ENCODE measurements at places on chromosomes 13 and 19.

- no peak for DNase-seq
Observed at GRCh38 chr19:50000841-50001557, 24.2 kb downstream of the VRK3 start.

DNA sequence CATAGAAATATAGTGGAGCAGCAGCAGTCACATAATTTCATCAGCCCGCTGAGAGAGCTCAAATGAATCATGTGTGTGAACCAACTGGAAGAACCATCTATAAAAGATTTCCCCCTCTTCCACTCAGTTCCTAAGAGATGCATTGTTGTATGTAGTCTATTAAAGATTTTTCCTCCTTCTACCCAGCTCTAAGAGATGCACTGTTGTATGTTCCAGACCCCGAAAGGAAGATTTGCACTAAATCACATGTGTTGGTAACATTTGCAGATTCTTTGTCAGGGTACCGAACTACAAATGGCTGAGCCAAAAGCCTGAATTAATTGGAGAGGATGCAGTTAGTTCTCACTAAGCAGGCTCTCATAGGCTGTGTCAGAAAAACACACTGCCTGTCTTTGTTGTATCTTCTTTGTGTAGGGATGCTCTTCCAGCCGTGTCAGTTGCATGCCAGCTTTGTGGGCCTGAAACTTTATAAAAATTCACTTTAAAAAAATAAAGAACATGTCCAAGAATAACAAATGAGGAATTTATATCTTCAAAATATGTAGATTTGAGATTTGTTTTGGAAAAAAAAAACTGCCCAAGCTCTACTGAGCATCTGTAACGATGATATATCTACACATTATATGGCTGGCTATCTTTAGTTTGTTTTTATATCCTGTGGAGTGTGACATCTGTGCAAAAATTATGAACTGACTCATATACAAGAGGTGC lies 223.1 kb downstream of the MZT1 start:
- DNase-seq: no peak

GRCh38 chr13:57624565-57625435 lies 6.7 kb upstream of the PCDH17 start:
- DNase-seq: no peak

DNA sequence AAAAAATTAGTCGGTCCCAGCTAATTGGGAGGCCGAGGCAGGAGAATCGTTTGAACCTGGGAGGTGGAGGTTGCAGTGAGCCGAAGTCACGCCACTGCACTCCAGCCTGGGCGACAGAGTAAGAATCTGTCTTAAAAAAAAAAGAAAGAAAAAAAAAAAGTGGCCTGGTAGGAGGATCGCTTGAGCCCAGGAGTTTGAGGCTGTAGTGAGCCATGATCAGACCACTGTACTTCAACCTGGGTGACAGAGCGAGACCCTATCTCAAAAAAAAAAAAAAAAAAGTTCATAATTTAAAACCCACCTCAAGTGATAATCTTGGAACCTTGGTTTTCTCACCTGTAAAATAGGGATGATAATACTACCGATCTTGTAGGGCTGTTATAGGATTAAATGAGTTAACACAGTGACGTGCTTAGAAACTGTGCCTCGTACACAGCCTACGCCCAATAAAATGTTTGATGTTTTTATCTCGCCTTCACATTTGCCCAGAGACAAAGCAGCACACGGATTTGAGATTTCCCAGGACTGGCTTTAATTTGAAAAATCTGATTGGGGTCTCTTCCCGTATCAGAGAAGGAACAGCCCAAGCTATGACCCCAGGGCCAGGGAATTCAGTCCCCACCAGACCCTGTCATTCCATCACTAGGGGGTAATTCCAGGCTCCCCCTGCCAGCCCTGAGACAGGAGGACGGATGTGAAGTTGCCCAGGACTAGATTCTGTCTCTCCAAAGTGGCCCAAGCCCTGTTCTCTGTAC lies 3.6 kb downstream of the SERTAD1 start:
- DNase-seq: no peak

GRCh38 chr13:105282406-105283285 lies 1252.8 kb downstream of the EFNB2 start:
- no peak for DNase-seq

DNA sequence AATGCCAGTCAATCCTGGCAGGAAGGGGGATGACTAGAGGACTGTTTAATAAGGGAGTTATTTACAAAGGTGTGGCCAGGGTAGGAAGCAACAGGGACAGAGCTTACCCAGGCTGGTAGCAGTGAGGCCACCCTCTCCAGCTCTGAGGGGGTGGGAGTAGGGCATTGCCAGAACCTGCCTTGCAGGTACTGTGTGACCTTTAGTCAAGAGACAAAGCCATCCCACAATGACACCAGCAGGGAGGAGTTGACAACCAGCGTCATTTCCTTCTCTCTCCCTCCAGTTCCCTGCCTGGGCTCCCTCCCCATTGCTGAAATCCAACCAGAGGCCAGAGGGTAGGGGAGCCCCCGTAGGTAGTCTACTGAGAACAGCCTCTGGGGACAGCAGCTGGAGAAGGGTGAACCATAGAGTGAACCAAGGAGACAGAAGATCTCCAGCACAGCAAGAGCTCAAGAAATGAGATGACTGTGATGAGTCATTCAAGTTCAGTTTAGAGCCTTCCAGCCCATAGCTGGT lies 33.3 kb upstream of the SPATA13 start:
- DNase-seq: no peak

- DNase-seq: no peak
Observed at GRCh38 chr19:7846155-7846646, 16.2 kb downstream of the EVI5L start.

GRCh38 chr19:19110410-19111135 lies 27.7 kb downstream of the TMEM161A start:
- no peak for DNase-seq

DNA sequence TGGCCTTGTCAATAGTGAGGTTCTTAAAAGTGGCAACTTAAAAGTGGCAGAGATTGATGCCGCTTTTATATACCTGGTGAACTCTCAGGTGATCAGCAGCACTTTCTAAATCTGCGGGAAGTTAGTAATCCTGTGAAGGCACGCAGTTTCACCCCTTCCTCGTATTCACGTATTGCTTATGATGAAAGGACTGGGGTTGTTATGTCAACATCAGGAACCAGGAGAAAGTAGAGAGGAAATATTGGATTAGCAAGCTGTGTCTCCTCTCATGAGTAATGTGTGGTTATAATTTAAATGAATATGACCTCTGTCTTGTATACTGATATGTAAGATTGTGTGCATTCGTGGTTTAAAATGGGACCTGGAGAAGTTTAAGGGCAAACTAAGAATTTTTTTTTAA lies 544.6 kb downstream of the SLITRK6 start:
- DNase-seq: no peak

DNA sequence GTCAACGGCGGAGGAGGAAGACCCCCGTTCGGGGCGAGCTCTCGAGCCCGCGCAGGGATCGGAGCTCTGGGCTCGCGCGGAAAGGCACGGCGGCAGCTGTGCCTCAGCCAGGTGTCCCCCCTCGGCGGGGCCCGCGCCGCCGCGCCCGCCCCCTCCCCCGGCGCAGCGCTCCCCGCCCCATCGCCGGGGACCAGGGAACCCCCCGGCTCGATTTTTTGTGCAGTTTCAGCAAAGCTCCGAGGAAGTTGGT lies 110.0 kb downstream of the KCNRG start:
- no peak for DNase-seq

DNA sequence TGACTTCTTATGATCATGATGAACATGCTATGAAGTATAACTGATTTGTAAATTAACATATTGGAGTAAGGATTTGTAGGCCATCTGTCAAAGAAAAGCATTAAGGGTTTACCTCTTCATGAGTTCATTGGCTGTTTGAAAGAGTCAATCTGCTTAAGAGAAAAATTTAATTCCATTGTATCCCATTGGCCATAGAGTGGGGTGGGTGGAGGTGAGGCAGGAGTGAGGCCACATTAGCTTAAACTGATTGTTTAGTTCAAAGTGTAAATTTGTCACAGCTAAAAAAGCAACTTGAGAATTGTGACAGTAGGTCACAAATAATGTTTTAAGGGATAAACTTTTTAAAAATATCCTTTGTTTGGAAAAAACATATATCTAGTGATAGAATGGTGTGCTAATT lies 11.4 kb downstream of the GPR180 start:
- DNase-seq: no peak

DNA sequence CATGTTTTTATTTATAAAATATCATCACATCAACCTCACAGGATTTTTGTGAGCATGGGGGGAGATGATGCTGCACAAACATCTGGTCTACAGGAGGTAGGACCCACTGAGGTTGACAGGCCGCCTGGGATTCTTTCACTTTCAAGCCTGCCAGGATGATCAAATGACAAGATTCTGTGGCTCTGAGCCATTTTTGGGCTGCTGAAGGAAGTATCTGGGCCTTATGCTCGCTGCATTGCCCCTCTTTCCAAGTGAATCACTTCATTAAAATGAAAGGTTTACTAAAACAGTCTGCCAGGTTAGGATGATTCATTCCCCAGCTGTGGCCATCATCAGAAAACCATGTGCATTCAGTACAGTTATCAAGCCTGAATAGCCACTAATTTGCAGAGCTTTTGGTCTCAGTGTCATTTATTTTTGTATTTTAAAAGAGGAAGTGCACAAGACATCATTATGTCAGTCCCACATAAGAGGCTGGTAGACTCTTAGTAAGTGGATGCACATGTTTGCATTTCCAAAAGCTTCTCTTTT lies 34.4 kb downstream of the STARD13 start:
- no peak for DNase-seq

DNA sequence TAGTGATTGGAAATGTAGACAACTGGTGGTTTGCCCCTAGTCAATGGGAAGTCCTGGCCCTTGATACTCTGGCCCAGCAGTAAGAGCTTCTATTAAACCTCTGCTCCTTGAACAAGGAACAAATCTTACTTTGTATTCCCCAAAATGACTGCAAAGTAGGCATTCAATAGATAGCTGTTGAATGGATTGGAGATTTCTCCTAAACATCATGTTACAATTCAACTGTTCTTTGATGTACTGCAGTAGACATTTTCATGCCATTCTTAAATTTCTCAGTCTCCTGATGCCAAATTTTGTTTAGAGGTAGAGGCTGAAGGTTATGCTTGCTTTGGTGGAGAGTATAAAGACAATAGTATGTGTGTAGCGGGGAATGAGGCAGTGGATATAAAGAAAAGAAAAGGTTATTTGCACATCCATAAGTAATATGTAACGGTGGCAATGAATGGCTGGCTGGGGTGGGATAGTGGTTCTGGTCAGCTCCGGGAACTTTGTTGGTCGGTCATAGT lies 12.8 kb downstream of the MIR17HG start:
- DNase-seq: no peak

DNA sequence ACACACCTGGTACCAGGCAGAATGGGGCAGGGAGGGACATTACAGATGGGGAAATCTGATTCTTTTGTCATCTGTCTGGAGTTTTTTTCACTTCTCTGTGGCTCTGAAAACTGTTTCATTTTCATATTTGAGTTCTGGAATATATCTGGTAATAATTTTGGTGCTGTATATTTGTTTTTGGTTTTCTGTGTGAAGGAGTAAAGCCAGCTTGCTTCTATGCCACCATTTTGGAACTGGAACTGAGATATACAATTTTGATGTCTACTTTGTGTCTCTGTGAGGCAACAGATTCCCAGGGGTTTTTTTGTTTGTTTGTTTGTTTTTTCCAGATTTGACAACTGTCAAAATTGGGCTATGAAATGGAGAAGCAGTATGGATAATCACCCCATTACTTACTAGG lies 16.1 kb downstream of the CEACAM4 start:
- DNase-seq: no peak

DNA sequence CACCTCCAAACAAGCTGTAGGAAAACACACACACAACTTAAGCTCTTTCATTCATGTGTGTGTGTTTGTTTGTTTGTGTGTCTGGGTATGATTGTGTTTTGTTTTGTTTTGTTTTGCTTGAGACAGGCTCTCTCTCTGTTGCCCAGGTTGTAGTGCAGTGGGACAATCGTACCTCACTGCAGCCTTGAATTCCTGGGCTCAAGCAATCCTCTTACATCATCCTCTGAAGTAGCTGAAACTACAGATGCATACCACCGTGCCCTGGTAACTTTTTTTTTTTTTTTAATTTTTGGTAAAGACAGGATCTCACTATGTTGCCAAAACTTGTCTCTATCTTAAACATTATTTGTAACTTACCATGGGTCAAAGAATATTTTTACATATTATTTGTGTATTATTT lies 431.7 kb downstream of the SLITRK1 start:
- DNase-seq: peak; percentile 3

DNA sequence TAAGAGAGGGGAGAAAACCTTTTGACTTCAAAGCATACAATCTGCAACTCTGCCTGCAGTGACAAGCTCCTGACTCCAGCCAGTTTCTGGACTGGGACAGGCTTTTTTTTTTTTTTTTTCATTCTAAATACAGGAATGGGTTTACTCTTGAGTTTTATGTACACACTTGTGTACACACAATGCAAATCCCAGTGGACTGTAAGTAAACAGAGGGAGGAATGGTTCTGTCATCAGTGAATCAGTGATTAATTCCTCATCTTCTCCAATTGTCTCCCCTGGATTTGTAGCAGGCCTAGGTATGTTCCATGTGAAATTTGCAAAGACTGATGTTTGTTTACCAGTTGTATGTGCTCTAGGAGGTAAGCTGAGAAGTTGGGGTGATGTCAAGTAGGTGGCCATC lies 184.8 kb downstream of the SHISA2 start:
- DNase-seq: no peak

DNA sequence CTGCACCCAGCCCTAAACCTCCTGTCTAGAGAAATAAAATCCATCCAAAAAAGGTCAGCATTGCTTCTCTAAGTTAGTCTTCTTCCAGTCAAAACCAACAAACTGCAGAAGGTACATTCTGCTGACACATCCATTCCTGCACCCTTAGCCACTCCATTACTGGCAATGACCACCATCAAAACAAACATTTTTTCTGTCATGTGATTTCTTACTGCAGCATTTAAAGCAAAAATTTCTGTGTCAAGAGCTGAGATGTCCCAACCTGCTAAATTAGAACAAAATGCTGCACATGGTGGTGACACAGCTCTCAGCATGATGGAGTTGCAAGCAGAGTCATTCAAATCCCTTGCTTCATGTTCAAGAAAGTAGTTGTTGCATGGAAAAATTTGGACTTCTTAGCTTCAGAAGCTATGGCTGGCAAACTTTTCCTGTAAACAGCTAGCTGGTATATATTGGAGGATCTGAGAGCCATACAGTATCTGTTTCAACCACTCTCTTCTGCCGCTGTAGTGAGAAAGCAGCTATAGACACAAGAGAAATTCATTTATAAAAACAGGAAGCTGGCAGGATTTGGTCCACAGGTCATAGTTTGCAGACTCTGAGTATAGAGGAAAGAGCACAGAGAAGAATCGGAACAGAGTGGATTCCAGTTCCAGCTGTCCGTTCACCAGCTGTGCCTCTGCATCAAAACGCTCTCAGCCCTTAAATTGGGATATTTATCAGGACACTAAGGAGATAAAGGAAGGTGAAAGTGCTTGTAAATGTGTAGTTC lies 17.4 kb downstream of the RUBCNL start:
- no peak for DNase-seq

DNA sequence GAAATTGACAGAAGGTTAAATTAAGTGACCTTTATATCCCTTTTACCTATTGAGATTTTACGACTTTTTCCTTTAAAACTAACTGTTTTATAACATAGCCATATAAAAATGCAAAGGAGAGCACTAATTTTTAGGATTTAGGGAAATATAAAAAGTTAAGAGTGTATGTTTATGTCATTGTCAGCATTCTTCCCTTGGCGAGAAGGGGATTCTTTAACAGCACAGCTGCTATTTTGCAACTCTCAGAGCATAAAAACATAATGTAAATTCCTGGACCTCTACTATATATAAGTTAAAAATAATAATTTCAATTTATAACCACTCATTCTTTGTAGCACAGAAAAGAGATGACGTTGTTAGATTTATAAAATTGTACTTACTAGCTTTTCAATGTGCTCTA lies 363.2 kb downstream of the DACH1 start:
- no peak for DNase-seq

- DNase-seq: peak; percentile 48
Observed at GRCh38 chr19:58559275-58560006, 1.0 kb upstream of the UBE2M start.
